ENCODE measurements at places on chromosomes 7 and 10.
A peak's percentile ranks its signal among the peaks of the same experiment; 100 is the strongest.

DNA sequence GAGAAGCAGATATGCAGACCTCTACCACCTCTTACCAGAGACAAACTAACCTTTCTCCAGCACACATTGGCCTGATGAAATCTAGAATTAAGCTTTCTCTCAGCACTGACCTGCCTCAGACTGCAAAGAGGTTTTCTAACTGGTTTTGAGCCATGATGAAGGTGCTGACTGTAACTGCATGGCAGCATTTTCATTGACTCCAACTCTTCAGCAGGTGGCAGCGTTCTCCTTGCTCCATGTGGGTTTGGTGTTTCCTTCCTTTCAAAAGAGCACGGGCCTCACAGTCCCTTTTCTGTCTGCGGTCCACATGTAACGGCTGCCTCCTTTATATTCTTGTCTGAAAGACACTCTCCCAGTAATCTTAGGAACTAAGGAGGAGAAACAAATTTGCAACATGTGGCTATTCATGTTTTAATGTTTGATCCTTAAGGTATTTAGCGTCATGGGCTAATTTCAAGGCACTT is 12.6 kb downstream of the KLLN start:
- peak; percentile 40 for DNase-seq

- no peak for DNase-seq
These were observed 7.3 kb downstream of the SLC16A9 start for GRCh38 chr10:59702347-59702746.

DNA sequence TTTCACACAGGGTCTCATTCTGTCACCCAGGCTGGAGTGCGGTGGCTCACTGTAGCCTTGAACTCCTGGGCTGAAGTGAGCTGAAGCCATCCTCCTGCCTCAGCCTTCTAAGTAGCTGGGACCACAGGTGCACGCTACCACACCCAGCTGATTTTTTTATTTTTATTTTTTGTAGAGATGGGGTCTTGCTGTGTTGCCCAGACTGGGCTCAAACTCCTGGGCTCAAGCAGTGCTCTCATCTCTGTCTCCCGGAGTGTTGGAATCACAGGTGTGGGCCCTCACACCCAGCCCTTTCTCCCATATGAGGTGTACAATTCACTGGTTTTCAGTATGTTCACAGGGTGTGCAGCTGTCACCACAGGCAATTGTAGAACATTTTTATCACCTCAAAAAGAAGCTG is 5.2 kb downstream of the INPP5A start:
- DNase-seq: no peak

DNA sequence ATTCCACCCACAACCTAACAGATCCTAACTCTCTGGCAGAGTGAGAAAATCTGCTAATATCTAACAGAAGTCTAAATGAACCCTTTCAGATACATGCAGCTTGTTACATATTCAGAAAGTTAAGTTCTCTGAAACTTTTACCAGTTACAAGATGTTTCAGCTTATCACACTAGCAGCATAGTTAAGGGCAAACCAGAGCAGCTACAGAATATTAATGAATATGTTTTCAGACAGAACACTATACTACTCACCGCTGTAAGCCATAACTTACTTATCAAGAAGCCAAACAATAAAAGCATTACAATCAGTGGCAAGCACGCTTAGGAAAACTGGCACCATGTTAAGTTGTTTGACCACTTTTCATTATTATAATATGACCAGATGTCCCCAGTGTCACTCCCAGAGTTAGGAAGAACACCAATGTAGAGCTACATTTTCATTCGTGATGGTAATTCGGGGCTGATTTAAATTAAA is 2.7 kb downstream of the ITGB1 start:
- no peak for DNase-seq

DNA sequence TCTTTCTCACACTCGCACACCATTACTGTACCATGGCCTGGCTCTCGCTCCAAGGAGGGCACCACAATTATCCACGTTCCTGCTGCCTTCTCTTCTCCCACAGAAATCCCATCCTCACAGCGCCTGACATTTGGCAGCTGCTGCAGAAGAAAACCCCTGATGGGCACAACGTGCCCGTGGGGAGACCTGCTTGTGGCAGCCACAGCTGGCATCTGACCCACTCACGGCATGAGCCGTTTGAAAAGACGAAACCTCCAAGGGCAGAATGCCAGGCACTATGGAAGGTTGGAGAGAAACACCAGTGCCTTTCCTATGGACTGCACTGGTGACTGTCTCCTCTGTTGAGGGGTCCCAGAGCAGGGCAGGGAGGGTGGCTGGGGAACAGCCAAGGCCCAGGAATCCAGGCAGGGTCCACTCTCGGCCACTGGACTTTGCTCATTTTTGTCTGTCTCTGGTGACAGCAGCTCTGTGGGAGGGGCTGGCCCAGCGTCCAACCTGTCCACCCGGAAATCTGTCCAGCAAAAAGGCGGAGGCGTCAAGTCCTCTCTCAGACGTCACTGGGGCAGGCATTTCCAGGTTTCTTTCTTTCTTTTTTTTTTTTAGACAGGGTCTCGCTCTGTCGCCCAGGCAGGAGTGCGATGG is 61.0 kb upstream of the MKRN1 start:
- no peak for DNase-seq

Data from activated CD4-positive, alpha-beta T cell treated with anti-CD3 and anti-CD28 coated beads, Interleukin-2, amount 50 U/mL, for 48 hours (primary cell).